Activated CD4-positive, CD25-positive, alpha-beta regulatory T cell (primary cell): ENCODE measurements at places on chromosomes 5 and 9.

GRCh38 chr5:158875272-158875679 lies 224.4 kb downstream of the EBF1 start:
- DNase-seq: no peak

DNA sequence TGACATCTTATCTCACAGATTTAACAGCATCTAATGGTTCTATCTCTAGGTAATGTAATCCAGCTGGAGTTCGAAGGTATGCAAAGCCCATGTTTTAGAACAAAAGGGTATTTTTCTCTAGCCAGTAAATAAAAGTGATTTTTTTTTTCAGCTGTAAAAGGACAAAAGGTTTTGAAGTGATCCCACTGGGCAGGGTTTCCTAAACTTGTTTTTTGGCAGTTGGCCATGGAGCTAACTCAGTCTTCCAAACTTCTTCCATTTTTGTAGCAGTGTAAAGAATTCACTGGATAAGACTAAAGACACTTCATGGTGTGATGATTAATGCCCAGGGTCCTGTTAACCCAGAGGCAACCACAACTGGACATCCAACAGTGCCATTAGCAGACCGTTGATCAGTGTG lies 63.8 kb downstream of the TMEM252 start:
- DNase-seq: no peak

GRCh38 chr5:150329038-150329437 lies 26.3 kb upstream of the ARSI start:
- DNase-seq: no peak

DNA sequence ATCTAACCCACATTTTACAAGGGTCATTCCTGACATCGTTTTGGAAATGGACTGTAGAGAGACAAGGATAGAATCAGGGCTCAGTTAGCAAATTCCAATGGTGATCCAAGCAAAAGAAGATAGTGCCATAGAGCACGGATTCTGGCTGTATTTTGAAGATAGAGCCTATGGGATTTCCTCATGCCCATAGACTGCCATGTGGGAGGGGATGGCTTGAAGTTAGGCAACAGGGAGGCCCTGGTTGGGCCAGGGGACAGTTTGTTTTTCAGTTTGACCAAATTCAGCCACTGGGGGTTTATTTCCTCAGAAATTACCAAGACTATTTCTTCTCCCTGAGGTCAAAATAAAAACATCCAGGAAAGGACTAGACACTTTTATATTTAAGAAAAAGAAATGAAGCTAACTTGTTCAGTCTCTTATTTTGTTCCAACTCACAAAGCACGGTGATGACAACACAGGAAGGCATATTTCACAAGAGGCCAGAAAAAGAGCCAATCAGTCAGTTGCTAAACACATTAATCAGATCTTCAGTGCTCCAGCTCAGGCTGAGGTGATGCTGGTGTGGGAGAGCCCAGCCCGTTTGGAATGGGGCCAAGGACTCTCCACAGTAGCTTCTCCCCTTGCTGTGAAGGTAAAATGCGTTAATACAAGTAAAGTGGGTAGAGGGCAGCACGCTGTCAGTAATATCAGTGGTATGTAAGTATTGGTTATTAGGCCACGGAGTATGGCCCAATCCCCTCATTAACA lies 4.4 kb upstream of the DCTN4 start:
- no peak for DNase-seq

- DNase-seq: no peak
Observed at GRCh38 chr9:129676975-129677374, 11.5 kb downstream of the PRRX2 start.

GRCh38 chr9:111450124-111450523 lies 34.1 kb downstream of the ECPAS start:
- no peak for DNase-seq

- no peak for DNase-seq
Observed at GRCh38 chr9:93223260-93224180, 39.6 kb downstream of the WNK2 start.
